HuH-7 (cell line): ENCODE measurements at places on chromosomes 7 and 10.

DNA sequence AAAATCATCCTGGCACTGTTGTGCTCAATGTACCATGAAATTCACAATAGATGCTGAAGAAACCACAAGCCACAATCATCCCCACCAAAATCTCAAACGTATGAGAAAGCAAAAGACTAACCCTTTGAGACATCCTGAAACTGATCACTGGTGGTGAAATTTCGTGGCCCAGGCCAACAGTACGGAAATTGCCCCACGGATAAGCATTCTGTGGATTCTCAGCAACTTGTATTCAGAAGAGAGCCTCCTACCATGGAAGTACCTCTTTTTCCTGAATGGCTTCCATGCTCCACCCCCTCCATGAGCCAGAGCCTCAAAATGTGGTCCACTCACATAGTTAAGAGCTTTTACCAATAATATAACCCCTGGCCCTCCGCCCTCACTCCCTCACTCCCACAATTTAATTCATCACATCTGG lies 163.9 kb upstream of the AUTS2 start:
- no peak for DNase-seq

- DNase-seq: no peak
These were observed 1.9 kb downstream of the TBXAS1 start for GRCh38 chr7:139830782-139831501.

DNA sequence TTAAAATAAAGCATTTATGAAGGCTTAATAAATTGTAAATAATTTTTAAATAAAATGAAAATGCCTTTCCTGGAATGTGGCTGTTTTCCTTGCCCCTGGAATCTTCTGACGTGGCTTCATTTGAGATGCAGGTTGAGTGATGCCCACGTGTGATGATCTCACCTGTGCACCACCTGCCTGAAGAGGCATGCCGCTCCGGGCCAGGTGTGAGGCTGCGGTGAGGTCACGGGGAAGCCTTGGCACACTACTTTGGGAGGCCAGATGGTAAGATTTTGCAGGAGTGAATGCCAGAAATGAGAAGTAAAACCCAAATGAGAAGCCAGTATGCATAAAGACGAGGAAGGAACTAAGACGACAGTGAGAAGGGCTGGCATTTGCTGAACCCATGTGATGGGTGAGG lies 36.2 kb downstream of the GOT1 start:
- no peak for DNase-seq

GRCh38 chr7:122256046-122256445 lies 48.5 kb downstream of the FEZF1 start:
- DNase-seq: no peak

- DNase-seq: no peak
These were observed 123.3 kb downstream of the TWIST1 start for GRCh38 chr7:18993933-18994668.
